ENCODE measurements at places on chromosomes 5 and 9.
A peak's percentile ranks its signal among the peaks of the same experiment; 100 is the strongest.

- DNase-seq: no peak
These were observed 20.3 kb downstream of the AK8 start for GRCh38 chr9:132857616-132858342.

GRCh38 chr5:146081556-146081955, 23.8 kb downstream of the PLAC8L1 start:
- no peak for DNase-seq

DNA sequence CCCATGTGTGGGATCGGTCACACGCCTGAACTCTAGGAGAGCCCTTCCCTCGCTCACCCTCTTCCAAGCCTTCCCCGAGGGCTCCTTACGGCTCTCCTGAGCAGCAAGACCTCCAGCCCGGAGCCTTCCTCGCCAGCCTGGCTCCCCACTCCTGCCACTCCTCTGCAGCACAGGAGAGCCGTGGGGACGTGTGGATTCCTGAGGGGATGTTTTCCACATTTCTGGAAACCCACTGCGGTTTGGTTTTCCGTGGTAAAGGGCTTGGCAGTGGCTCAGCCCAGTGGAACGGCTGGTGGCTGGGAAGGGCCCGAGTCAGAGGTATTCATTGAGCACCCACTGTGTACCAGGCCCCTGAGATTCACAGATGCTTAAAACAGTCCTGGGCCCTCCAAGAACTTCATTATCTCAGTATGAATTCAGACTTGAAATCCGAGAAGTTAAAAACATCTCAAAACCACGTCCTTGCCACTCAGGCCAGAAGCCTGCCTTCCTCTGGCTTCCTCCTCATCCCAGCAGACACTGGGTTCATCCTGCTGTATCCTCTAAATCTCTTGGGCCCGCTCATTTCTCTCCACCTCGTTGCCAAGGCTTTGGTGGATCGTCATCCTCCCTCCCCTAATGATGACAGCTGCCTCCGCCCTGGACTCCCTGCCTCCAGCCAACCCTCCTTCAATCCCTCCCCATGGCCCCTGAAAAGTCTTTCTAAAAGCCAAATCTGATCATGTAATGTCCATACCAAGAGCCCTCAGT, 109.6 kb downstream of the FGF18 start:
- no peak for DNase-seq

GRCh38 chr5:73214996-73215395, 42.0 kb downstream of the TMEM174 start:
- no peak for DNase-seq

DNA sequence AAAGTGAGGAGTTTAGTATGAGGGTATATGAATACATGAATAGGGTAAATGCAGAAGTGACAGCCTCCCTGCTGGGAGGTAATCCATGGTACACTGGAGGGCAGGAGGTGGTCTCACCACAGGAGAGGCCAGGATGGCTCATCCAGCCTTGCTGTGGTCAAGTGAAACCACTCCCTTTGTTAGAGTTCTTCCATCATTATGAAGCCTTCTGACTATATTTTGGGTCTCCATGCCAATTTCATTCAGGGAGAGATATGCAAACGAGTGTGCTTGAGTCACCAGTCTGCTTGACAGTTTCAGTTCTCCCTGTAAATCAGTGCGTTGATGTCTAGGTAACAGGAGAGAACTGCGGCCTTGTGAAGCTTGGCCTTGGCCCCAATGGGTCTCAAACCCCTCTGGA, 16.4 kb downstream of the PPP3R2 start:
- DNase-seq: no peak

GRCh38 chr5:59021837-59022514, 439.1 kb downstream of the RAB3C start:
- DNase-seq: no peak

GRCh38 chr9:117266855-117267497, 147.9 kb downstream of the ASTN2 start:
- no peak for DNase-seq

DNA sequence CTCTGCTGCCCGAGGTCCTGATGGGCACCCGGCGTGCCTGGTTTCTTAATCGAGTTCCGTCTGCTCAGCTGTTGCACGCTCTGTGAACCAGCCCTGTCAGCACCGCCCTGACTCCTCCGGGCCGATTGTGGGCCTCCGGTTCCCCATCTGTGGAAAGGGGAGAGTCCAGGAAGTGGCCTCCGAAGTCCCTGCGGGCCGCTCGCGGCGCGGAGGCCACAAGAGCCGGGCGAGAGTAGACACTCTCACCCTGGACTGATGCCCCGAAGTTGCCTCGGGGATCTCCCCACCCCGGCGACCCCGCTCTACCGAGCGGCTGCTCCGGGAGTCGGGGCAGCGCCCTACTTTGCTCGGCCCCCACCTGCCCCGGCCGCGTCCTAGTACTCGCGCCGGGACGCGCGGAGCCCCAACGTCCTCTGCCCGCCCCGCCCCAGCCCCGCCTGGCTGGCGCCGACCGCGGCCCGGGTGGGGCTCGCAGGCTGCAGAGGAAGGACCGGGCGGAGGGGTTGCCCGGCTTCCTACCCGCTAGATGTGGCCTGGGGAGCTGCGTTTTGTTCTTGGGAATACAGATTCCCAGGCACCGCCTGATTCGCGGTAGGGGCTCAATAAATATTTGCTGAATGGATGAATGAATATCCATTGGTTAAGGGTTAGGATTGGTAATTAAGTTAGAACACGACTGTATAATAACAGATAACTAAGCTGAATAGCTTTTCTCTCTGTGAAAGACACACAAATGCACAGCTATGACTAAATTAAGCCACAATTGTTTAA, 935 bp upstream of the ZNF367 start:
- peak; percentile 16 for DNase-seq

GRCh38 chr9:85995599-85995998, 54.7 kb downstream of the NAA35 start:
- DNase-seq: no peak

GRCh38 chr5:110754181-110754580, 15.4 kb downstream of the SLC25A46 start:
- no peak for DNase-seq

DNA sequence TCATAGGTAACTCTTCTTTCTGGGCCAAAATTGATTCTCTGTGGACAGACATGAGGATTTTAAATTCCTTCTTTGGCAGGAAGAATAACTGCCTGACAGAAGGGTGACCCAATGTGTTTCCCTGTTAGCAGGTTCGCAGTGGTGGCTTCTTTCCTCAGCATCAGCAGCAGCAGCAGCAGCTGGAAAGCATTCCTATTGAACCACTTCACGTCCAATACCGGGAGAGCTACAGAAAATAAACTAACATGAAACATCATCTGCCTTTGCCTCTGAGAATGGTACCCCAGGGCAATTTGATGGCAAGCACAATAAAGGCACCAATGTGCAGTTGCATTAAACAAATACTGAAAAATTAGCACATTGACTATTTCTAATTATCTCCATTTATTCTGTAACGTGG, 214.5 kb downstream of the TMEM167A start:
- no peak for DNase-seq

GRCh38 chr5:37807621-37808301, 32.1 kb downstream of the GDNF start:
- no peak for DNase-seq

DNA sequence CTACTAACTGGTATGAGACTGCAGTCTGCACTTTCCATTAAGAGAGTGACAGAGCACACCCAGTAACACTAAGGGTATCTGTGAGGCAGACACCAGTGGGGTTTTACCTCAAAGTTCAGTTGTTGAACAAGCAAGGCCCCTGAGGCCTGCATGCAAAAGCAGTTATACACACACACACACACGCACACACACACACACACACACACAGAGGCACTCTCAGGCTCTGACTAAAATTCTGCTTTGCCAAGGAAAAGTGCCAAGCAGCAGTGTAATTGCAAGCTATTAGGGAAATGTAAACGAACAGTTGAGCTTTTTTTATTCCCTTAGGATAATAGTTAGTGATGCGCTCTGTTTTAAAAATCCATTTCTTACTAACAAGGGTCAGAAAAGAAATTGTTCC, 377.1 kb downstream of the SPOCK1 start:
- no peak for DNase-seq

- no peak for DNase-seq
These were observed 13.7 kb upstream of the CAMSAP1 start for GRCh38 chr9:135920973-135921585.

DNA sequence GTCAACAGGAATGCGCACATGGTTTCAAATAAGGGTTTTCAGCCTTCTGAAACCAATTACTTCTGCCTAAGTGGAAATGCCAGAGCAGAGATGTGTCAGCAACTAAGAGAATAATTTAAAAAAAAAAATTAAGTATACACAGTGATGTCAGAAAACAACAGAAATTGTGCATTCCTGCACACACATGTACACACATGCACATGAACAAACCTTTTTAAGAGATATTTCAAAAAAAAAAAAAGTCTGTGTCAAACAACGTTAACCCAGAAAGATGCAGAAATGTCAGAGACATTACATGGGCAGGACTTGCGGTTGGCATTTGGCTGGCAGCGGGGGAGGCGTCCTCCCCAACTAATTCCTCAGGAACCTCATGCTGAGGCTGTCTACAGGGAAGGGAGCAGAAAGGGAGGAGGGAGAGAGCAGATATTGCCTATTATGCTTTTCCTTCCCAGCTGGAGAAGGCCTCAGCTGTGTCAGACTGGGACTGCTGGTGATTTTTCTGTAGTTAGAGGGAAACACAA, 536.9 kb upstream of the WWC1 start:
- no peak for DNase-seq

- DNase-seq: no peak
These were observed 349.9 kb downstream of the PIK3R1 start for GRCh38 chr5:68565427-68565826.

GRCh38 chr9:21983561-21983935, 10.6 kb downstream of the CDKN2A start:
- no peak for DNase-seq
